NCI-H526 (cell line): ENCODE measurements at places on chromosomes 3 and 15.

- no peak for DNase-seq
Observed at GRCh38 chr3:194285024-194285849, 65.9 kb downstream of the CPN2 start.

GRCh38 chr3:48215019-48215418 lies 8.3 kb upstream of the CAMP start:
- DNase-seq: no peak

- DNase-seq: no peak
Observed at GRCh38 chr15:61088675-61089074, 140.4 kb downstream of the RORA start.

GRCh38 chr3:139522421-139522820 lies 17.1 kb downstream of the RBP1 start:
- no peak for DNase-seq

- DNase-seq: no peak
Observed at GRCh38 chr15:82003916-82004315, 41.9 kb downstream of the MEX3B start.

DNA sequence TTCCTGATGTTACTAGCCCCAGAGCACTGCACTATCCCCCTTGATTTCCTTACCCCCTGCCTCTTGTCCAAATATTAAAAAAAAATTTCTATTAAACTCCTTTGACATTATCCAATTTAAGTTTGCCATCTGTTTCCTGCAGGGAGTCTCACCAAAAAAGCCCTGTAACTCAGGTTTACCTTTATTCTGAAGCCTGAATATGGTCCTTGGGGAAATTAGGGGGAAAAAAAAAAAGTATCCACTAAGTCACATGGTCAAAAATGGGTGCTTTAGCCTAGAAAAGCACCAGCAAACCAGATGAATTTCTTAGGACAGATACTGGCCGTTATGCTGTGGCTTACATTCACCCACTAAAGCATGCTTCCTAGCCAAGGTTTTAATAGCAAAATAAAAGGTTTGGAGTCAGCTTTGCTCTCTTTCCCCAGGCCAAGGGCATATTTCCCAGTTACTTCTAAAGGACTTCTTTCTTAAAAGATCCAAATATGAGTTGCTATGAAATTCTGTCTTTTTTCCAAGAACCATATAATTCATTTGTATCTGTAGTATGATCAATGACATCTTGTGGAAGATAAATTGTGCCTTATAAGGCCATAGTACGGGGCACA lies 394.9 kb downstream of the LSAMP start:
- DNase-seq: no peak

DNA sequence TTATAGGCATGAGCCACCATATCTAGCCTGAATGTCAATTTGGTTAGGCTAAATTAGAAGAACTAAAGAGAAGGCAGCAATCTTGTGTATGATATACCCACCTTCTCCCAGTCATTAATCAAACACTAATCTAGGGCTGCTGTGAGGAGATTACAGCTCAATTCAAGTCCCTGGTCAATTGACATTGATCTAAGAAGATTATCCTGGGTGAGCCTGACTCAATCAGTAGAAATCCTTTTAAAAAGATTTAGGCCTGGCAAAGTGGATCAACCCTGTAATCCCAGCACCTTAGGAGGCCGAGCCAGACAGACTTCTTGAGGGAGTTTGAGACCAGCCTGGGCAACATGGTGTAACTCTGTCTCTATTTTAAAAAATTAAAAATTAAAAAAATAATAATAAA lies 2.5 kb upstream of the DNAH12 start:
- no peak for DNase-seq

DNA sequence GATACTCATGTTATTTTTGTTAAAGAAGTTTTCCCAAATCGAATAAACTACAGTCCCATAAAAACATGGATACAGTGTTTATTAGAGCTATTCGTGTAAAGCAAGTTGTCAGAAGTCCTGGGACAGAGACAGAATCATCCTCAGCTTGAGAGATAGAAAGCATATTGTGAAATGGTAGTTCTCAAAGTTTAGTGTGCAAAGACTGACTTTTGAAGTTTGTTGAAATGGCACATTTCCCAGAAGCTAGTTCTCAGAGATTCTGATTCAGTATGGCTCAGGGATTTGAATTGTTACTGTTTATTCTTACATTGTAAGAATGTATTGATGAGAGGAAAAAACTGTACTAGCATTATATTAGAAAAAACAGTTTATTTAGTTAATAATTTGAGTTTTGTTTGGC lies 22.1 kb downstream of the GABRR3 start:
- DNase-seq: no peak
